ENCODE measurements at places on chromosomes 2 and 18.
A peak's percentile ranks its signal among the peaks of the same experiment; 100 is the strongest.

DNA sequence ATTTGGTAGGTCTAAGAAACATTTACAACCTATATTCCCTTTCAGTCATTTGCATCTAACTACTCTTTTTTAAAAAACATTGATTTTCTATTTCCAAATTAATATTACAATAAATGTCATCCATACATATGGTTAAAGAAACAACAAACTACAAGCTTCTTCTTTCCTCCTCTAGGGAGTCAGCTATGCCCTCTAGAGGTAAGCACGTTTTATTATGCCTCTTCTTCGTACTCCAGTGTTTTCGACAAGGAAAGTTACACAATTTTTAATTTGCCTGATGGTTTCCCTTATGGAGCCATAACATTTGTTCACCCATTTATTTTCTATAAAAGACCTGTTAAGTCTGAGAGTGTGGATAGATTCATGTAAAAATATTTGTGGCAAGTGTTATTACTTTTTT lies 183.4 kb upstream of the CDH7 start:
- H3K4me3 ChIP-seq: no peak overlapping the region
- no peaks in the 10 kb centered on the region for H3K4me1 ChIP-seq
- no peaks in the 10 kb centered on the region for H3K27me3 ChIP-seq
- H3K27ac ChIP-seq: no peak overlapping the region

GRCh38 chr2:150379166-150379565 lies 108.3 kb downstream of the RND3 start:
- DNase-seq: no peak
- no peak overlapping the region for H3K4me3 ChIP-seq
- H3K36me3 ChIP-seq: no peaks in the 10 kb centered on the region
- no peaks in the 10 kb centered on the region for H3K4me1 ChIP-seq
- H3K27ac ChIP-seq: no peak overlapping the region

GRCh38 chr2:240917009-240917683 lies 11.0 kb downstream of the CROCC2 start:
- H3K27me3 ChIP-seq: no peaks in the 10 kb centered on the region
- peak overlapping the region; percentile 48 for H3K27ac ChIP-seq
- H3K4me3 ChIP-seq: no peak overlapping the region
- peaks cover 56% of the 10 kb centered on the region for H3K4me1 ChIP-seq
- H3K36me3 ChIP-seq: no peaks in the 10 kb centered on the region
- no peak for DNase-seq

DNA sequence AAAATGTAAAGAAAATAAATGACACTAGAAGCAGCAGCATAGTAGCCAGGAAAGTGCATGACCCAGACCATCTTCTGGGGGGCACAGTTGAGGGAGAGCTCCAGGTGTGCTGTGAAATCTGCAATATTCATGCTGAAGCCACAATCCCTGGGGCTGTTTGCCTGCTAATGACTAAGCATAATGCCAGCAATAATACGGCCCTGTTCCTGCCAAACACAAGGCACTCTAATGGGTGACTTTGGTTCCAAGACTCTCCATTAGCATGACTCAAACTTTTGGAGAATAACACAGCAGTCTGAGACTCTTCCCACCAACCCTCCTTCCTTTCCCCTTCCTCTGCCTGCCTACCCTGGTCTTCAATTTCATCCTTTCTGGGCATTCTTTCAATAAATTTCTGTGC lies 77.9 kb upstream of the DOCK10 start:
- no peak for DNase-seq
- H3K4me3 ChIP-seq: no peak overlapping the region
- H3K36me3 ChIP-seq: no peaks in the 10 kb centered on the region

GRCh38 chr2:161039071-161039470 lies 121.2 kb upstream of the TANK start:
- no peaks in the 10 kb centered on the region for H3K36me3 ChIP-seq
- no peak for DNase-seq
- no peak overlapping the region for H3K27ac ChIP-seq
- H3K4me1 ChIP-seq: peaks cover 7% of the 10 kb centered on the region
- no peaks in the 10 kb centered on the region for H3K27me3 ChIP-seq

DNA sequence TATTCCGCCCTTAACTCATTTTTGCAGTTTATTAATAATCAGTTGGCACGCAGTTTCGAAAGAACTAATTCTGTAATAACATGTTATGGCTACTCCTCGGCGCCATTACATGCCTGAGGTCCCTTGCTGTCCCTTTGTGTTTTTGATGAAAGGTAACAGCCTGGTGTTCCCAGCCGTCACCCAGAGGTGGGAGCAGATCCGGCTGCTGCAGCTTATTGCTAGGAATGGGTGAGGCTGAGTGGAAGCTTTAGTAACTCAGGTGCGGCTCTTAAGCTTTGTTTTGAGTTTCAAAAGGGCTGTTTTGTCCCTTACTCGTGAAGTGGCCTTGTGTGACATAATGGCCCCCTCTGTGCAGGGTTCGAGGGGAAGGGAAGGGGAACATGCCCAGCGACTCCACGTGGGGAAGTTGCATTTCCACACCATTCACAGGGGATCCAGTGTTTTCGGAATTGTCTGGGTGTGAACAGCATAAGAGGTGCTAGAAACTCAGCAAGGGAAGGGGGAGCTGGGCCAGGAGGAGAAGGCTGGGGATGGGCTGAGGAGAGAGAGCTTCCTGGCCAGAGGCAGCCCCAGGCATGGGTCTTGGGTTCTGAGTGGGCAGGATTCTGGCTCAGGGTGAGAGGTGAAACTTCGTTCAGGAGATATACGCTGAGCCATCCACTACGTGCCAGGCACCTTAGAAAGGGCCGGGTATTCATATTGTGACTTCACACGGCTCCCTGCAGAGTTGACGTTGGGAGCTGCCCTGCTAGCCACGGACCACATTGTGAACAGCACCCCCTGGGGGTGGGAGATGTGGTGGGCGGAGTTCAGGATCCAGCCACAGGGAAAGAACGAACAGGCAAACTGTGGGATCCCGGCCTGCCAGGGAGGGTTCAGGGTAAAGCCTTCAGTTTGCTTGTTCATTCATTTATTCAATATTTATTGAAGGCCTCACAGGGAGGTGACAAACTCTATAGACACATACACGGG lies 84.4 kb downstream of the TGOLN2 start:
- no peak overlapping the region for H3K4me3 ChIP-seq
- no peaks in the 10 kb centered on the region for H3K27me3 ChIP-seq
- H3K27ac ChIP-seq: no peak overlapping the region
- no peaks in the 10 kb centered on the region for H3K36me3 ChIP-seq

GRCh38 chr2:223853425-223853837 lies 16.0 kb upstream of the AP1S3 start:
- H3K27me3 ChIP-seq: no peaks in the 10 kb centered on the region
- no peak for DNase-seq
- H3K27ac ChIP-seq: no peak overlapping the region
- no peaks in the 10 kb centered on the region for H3K4me1 ChIP-seq
- no peak overlapping the region for H3K4me3 ChIP-seq
- no peaks in the 10 kb centered on the region for H3K36me3 ChIP-seq

- DNase-seq: no peak
- H3K4me3 ChIP-seq: no peak overlapping the region
- H3K36me3 ChIP-seq: peaks cover 6% of the 10 kb centered on the region
- no peaks in the 10 kb centered on the region for H3K27me3 ChIP-seq
Observed at GRCh38 chr2:101296371-101296770, 12.1 kb downstream of the RNF149 start.

DNA sequence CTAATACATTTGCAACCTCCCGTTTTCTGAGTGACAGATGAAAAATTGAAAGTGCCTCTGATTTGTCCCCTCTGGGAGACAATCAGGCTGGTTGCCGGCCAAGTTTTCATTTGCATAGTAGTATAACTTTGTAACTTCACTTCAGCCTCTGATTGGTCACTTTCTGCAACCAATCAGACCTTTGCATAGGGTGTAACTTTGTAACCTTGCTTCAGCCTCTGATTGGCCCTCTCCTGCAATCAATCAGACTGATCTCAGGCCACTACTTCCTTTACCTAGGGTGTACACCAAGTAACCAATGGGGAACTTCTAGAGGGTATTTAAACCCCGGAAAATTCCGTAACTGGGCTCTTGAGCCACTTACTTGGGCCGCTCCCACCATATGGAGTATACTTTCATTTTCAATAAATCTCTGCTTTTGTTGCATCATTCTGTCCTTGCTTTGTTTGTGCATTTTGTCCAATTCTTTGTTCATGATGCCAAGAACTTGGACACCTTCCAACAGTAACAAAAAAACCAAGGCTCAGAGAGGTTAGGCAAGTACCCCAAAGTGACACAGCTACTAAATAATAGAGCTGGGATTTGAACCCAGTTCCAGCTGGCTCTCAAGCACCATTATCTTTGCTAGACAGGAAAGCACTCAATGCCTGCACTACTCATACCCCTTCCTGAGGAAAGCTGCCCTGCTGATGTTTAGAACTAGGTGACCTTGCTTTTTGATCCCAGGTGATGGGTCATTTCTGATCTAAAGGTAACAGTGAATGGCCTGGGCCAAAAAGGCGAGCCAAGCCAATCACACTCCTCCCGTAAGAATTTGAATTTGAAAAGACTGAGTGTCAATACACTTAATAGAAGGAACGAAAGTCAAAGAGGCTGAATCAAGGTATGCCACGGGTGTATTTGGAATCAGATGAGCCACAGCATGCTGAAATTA lies 10.9 kb upstream of the MYOM1 start:
- H3K36me3 ChIP-seq: no peaks in the 10 kb centered on the region
- no peaks in the 10 kb centered on the region for H3K27me3 ChIP-seq
- no peaks in the 10 kb centered on the region for H3K4me1 ChIP-seq
- no peak overlapping the region for H3K4me3 ChIP-seq
- DNase-seq: no peak
- H3K27ac ChIP-seq: no peak overlapping the region

DNA sequence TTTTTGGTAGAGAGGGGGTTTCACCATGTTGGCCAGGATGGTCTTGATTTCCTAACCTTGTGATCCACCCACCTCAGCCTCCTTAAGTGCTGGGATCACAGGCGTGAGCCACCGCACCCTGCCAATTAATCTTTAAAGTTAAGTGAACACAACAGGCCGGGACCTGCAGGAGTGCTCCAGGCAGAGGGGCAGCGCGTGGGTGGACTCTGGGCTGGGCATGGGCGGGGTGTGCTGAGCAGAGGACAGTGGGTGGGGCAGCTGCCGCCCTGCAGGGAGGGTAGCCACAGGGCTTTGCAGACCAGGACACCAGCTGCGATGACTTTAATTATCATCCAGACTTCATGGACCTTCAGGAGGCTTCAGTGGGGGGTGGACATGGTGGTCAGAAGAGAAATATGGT lies 8.8 kb upstream of the GPR148 start:
- H3K27me3 ChIP-seq: peaks cover 14% of the 10 kb centered on the region
- H3K4me3 ChIP-seq: no peak overlapping the region
- DNase-seq: peak; percentile 89
- no peaks in the 10 kb centered on the region for H3K4me1 ChIP-seq
- no peaks in the 10 kb centered on the region for H3K36me3 ChIP-seq

- H3K27me3 ChIP-seq: no peaks in the 10 kb centered on the region
- DNase-seq: peak; percentile 91
- H3K4me3 ChIP-seq: no peak overlapping the region
- peaks cover 38% of the 10 kb centered on the region for H3K4me1 ChIP-seq
- H3K36me3 ChIP-seq: no peaks in the 10 kb centered on the region
Observed at GRCh38 chr2:55159037-55159651, 72.9 kb downstream of the CLHC1 start.

- H3K27ac ChIP-seq: no peak overlapping the region
- peaks cover 54% of the 10 kb centered on the region for H3K4me1 ChIP-seq
- H3K4me3 ChIP-seq: no peak overlapping the region
- DNase-seq: no peak
Observed at GRCh38 chr18:48573632-48574283, 34.9 kb downstream of the CTIF start.

DNA sequence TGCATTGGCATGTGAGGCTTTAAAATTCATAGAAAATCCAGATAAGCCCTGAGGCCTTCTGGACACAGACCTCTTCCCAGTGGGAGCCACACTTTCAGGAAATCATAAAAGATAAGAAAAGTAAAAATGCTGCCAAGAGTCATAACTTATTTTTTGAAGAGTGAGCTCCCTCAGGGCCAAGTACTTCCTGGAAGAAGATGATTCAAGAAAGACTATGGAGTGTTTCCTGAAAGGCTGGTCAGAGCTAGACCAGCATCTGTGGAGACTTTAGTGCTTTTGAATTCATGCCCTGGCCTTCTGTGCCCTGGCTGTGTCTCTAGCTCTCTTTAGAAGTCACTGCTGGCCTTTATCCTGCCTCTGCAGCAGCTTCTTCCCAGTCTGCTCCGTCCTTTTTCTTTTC lies 6.4 kb upstream of the XDH start:
- H3K27ac ChIP-seq: no peak overlapping the region
- peak; percentile 66 for DNase-seq
- no peak overlapping the region for H3K4me3 ChIP-seq
- no peaks in the 10 kb centered on the region for H3K36me3 ChIP-seq

DNA sequence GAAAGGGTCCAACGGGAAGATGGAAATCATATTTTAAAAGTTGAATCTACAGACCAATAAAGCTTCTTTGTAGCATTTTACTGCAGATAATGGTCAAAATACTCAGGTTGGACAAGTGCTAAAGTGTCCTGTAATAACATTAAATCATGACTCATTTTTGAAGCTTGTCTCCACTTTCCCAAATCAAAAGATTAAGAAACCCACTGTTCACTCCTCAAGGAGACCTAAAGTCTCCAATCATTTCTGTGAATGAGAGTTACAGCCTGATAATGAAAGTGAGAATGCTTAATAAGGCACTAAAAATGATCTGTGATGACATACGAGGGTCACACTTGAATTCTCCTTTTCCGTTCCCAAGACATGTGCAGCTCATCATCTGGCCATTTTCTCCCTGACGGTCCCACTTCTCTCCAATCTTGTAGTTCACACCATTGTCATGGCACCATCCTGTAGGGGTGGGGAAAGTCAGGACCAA lies 53.4 kb downstream of the ATIC start:
- H3K27me3 ChIP-seq: no peaks in the 10 kb centered on the region
- H3K36me3 ChIP-seq: peaks cover 88% of the 10 kb centered on the region
- no peak overlapping the region for H3K4me3 ChIP-seq
- no peak for DNase-seq
- peak overlapping the region; percentile 11 for H3K27ac ChIP-seq

DNA sequence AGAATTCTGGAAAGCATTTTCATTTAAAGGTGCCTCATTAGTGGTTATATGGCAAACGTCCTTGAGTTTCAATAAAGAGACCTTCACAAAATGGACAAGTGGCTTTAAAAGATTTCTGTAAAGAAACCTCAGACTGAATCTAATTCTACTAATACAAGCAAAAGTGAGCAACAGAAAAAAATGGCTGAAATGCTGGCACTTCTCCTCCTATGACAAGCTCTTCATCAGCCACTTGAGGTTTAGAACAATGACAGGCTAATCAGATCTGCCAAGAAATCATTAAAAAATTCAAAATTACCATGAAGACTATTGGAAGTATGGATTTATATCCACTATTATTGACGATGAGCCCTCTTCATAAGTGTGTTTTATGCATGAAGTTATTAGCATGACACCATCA lies 71.8 kb downstream of the MYO3B start:
- DNase-seq: no peak
- H3K4me1 ChIP-seq: no peaks in the 10 kb centered on the region
- no peak overlapping the region for H3K27ac ChIP-seq
- no peaks in the 10 kb centered on the region for H3K36me3 ChIP-seq
- no peak overlapping the region for H3K4me3 ChIP-seq
- no peaks in the 10 kb centered on the region for H3K27me3 ChIP-seq

- peaks cover 6% of the 10 kb centered on the region for H3K27me3 ChIP-seq
- peak; percentile 81 for DNase-seq
- peaks cover 6% of the 10 kb centered on the region for H3K4me1 ChIP-seq
- H3K27ac ChIP-seq: no peak overlapping the region
- H3K4me3 ChIP-seq: peak overlapping the region; percentile 65
Observed at GRCh38 chr2:56185582-56186046, 1.8 kb downstream of the CCDC85A start.

GRCh38 chr2:23286758-23287704 lies 97.9 kb upstream of the KLHL29 start:
- no peaks in the 10 kb centered on the region for H3K36me3 ChIP-seq
- DNase-seq: peak; percentile 92
- H3K4me1 ChIP-seq: peaks cover 23% of the 10 kb centered on the region
- H3K4me3 ChIP-seq: no peak overlapping the region
- H3K27me3 ChIP-seq: no peaks in the 10 kb centered on the region
- H3K27ac ChIP-seq: peak overlapping the region; percentile 81
